NCI-H1930 (cell line): ENCODE measurements at places on chromosomes 1 and 21.

- DNase-seq = no peak
These were observed 4.8 kb downstream of the GBP7 start for GRCh38 chr1:89171067-89171438.

DNA sequence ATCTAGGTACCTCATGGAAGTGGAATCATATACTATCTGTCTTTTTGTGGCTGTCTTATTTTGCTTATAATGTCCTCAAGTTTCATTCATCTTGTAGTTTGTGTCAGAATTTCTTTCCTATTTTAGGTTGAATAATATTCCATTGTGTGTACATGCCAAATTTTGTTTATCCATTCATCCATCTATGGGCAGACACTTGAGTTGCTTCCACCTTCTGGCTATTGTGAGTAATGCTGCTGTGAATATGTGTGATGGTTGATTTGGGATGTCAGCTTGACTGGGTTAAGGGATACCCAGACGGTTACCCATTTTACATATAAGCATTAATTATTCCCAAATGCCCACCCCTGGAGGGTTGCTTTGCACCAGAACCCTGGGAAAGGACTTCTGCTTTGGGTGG is 477.5 kb downstream of the PTPRU start:
- DNase-seq = no peak

- DNase-seq = no peak
These were observed 1.2 kb downstream of the NEXN start for GRCh38 chr1:77889671-77890070.

GRCh38 chr1:177862916-177863315 is 106.9 kb downstream of the SEC16B start:
- DNase-seq = no peak

- DNase-seq = no peak
These were observed 578.3 kb upstream of the NR5A2 start for GRCh38 chr1:199449221-199449620.

DNA sequence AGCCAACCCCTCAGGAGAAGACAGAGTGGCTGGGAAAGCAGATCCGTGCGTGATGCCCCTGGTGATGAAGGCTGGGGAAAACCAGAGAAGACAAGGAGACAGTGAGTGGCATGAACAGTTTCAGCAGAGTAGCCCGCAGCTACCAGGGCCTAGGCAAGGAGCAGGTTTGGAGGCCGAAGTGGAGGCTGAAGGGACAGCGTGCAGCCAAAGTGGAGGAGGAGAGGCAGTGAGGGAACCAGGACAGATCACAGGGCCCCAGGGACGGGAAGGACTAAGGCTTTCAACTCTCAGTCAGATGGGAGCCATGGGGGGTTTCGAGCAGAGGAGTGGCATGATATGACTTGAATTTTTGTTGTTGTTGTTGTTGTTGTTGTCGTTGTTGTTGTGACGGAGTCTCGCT is 59.9 kb upstream of the SELENON start:
- DNase-seq = no peak

GRCh38 chr1:187313115-187313514 is 484.4 kb downstream of the PLA2G4A start:
- no peak for DNase-seq

GRCh38 chr1:6967431-6968111 is 182.3 kb downstream of the CAMTA1 start:
- DNase-seq = no peak

DNA sequence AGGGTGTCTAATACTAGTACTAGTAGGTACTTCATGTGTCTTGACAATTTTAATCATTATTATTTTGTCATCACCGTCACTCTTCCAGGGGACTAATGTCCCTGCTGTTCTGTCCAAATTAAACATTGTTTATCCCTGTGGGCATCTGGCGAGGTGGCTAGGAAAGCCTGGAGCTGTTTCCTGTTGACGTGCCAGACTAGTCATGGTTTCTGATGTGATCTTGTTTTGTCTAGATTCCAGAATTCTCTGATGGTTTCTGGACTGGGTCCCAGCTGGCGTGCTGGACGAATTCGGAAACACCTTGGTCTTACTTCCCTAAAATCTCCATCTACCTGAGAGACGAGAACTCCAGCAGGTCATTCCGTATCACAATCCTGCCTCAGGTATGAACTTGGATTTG is 66.1 kb upstream of the FAM3B start:
- DNase-seq = no peak

- no peak for DNase-seq
These were observed 2.1 kb downstream of the CLCC1 start for GRCh38 chr1:108961198-108961597.

DNA sequence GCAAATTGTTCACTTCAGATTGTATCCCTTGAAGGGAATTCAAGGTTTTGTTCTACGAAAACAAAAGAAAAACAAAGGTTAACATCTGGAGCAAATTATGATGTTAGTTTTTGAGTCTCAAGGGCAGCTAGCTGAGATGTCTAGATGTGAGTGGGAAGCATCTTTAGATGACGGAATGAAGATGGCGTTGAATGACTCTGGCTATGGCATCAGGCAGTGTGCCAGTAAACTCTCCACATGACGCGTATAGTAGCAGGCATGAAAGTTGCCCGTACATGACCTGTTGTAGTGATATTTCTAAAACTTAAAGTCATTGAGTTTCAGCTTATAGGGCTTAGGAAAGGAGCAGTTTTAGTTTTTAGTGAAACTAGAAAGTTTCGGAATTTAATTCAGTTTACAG is 12.3 kb upstream of the SDC3 start:
- DNase-seq = no peak

DNA sequence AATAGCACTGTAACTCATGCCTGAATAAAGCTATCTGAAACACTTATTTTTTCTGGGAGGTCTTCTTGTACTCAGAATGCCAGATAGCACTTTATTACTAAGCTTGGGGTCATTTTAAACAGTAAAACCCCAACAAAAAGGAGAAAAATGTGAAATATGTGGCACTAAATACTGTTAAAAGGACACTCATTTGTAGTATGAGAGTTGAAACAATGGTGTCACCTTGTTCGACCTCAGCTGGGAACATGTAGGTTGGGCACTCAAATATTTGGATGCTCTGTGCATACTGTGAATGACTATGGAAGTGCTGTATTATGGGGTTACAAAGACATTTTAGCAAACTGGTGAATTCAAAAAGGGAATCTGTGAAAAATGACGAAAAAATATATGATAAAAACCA is 53.9 kb downstream of the SELENOF start:
- DNase-seq = no peak

DNA sequence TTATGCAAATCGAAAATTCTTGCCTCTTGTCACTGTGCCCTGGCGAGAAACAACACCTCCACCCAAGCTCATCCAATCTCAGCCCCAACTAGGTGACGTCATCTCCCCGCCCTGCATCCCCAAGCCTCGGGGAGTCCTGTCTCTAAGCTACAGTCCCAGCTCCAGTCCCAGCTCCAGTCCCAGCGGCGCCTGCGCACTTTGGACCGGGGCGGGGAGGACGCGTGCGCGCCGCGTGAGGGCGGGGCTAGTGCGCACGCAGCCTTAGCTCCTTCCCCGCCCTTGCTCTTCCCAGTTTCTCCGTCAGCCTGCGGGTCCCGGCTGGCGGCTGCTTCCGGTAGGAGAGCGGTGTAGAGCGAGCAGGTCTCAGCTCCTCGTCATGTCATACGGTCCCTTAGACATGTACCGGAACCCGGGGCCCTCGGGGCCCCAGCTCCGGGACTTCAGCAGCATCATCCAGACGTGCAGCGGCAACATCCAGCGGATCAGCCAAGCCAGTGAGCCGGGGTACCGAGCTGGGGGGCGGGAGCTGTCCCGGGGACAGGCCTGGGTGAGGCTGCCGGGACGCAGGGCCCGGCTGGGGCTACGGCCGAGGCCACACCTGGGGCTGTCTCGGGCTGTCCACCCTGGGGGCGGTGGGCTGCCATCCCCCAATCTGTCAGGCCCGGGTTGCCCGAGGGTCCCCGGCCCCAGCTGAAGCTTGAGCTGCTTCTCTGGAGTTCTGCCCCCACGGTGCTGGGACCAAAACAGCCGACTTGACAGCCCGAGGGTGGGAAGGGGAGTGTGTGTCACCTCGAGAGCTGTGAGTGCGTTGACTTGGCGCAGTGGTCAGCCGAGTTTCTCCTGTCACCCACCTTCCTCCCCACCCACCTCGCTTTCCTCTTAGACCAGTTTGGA is at the start of gene STX12:
Gene STX12 (plus strand): TSS at position 288 of the 894 bp plus-strand sequence. CDS start 89 bp downstream, at position 377.
- peak; percentile 96 for DNase-seq

- DNase-seq = no peak
These were observed 181.3 kb downstream of the ETS2 start for GRCh38 chr21:38986806-38987632.

- no peak for DNase-seq
These were observed 872 bp upstream of the PPP2R5A start for GRCh38 chr1:212284332-212284743.

- peak; percentile 39 for DNase-seq
These were observed 71.0 kb downstream of the NFASC start for GRCh38 chr1:204941421-204942338.

- no peak for DNase-seq
These were observed 28.0 kb downstream of the COL6A2 start for GRCh38 chr21:46125846-46126301.

GRCh38 chr1:165507570-165507969 is 36.2 kb upstream of the LRRC52 start:
- DNase-seq = no peak

DNA sequence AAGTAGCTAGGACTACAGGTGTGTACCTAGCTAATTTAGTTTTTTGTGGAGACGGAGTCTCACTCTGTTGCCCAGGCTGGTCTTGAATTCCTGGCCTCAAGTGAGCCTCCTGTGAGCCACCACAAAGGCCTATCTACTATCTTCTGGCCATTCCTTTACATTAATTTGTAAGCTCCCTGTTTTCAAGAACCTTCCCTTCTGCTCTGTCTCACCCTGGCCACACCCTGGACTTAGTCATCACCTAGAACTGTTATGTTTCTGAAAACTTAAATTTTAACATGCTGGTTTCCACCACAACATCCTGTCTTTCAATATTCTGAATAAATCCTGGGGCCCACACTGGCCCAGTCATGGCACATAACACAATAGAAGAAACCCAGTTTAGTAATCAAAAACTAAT is 4.9 kb upstream of the B4GALT3 start:
- no peak for DNase-seq

DNA sequence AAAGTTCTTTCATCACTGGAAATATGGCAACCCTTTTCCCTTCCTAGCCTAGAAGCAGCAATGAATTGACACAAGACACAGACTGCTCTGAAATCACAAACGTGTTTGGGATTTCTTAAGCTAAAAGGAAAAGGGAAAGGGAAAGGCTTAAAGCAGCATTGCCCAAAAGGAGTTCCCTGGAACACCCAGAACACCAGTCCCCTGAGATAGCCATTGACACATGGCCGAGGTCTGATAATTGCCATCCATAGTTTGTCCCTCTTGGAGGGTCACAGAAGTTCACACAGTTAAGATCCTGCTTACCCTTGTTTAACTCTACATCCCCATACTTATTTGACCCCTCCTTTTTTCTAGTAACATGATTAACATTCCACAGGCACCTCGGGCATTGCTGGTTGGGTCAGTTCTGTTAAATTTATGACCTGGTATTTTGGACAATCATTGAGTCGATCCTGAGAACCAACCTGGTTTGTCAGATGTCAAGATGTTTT is 72.9 kb downstream of the ZNF281 start:
- DNase-seq = no peak

- no peak for DNase-seq
These were observed 157.6 kb upstream of the SOD1 start for GRCh38 chr21:31501926-31502325.

- no peak for DNase-seq
These were observed 3.2 kb upstream of the LRRN2 start for GRCh38 chr1:204688776-204689175.

DNA sequence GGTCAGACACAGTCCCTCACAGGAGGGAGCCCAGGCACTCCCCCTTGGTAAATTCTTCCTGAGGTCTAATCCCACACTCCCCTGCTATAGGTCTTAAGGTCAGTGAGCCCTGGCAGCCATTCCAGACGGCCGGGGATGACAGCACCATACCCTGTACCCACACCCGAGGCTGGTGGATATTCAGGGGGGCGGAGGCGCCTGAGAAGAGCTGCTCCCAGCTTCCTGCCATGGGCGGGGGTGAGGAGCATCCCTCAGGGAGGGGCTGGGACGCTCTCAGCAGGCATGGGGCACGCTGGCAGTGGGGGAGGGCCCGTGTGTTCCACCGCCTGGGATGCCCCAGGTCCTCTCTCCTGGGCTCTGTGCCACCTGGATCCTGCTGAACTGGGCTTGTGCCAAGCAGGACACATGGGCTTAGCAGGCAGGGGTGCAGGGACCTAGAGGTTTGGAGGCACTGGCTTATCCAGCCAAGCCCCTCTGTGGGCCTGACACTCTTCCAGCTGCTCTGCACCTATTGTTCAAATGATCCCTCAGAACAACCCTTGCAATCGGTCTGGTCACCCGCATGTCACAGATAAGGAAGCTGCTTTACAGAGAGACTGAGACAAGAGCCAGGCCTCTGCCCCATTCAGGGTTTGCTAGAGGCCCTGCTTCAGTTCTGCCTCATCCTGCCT is 5.7 kb upstream of the ADGRB2 start:
- no peak for DNase-seq

- no peak for DNase-seq
These were observed 344.0 kb upstream of the USP24 start for GRCh38 chr1:55559161-55559611.

DNA sequence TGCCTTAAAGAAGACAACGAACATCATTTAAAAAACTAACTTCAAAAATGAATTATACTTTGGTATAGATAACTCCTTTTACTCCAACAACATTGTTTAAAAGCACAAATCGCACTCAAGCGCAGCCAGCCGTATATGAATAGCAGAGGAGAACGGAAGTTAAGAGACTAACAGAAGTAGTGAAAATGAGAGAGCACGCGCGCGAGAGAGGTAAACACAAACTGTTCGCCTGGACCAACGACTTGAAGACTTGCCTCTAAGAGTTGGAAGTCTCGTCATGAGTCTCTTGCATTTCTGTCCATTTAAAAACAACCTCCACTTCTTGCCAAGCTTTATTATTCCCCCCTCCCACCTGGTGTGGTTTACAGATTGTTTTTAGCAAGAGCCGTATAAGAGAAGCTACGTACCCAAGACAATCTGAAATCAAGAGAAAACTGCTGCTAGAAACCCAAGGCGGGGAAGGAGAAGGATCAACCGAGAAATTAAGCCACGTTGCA is 479 bp downstream of the SELENOF start:
- DNase-seq = no peak

- DNase-seq = no peak
These were observed 11.4 kb upstream of the TSPEAR start for GRCh38 chr21:44722731-44723130.

DNA sequence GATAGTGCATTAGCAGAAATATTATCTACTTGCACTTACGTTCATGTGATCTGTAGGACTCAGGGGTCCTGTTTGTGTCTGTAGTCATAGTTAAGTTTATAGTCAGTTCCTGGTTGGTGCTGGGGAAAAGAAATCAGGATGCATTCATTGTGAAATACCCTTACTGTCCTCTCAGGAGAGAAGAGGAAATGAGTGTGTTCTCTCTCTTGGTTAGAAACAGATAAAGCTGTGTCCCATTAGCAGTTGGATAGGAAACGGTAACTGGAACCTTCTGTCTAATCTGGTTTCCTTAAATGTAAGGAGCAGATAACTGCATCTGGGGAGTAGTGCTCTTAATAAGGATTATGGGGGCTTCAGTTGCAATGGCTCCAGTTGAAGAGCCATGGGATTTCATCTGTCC is 8.9 kb downstream of the SDCCAG8 start:
- no peak for DNase-seq
